ENCODE measurements at places on chromosomes 2 and 18. TPM values are rescaled to one million over a fixed set of nuclear protein-coding genes. Genes with fewer than 3 reads are reported as not detected.
A peak's percentile ranks its signal among the peaks of the same experiment; 100 is the strongest.

Gene HOXD4
- 1.0 TPM for total RNA-seq

DNA sequence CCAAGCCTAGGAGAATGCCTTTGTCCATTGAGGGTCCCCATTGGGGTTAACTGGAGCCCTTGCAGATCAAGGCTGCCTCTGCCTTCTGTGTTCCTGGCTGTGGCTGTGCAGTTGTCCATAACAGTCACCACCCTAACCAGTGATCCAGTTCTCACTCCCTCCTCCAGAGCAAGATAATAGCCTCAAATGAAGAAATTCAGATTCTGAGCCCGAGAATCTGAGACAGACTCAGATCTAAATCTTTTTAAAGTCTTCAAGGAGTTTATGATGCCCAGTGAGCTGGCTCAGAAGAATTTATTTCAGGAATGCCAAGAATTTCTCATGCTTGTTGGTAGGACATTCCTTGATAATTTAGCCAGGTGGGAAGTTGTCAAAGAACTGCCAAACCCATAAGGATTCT is 44.3 kb upstream of the RAB6C start:
- DNase-seq: no peak

DNA sequence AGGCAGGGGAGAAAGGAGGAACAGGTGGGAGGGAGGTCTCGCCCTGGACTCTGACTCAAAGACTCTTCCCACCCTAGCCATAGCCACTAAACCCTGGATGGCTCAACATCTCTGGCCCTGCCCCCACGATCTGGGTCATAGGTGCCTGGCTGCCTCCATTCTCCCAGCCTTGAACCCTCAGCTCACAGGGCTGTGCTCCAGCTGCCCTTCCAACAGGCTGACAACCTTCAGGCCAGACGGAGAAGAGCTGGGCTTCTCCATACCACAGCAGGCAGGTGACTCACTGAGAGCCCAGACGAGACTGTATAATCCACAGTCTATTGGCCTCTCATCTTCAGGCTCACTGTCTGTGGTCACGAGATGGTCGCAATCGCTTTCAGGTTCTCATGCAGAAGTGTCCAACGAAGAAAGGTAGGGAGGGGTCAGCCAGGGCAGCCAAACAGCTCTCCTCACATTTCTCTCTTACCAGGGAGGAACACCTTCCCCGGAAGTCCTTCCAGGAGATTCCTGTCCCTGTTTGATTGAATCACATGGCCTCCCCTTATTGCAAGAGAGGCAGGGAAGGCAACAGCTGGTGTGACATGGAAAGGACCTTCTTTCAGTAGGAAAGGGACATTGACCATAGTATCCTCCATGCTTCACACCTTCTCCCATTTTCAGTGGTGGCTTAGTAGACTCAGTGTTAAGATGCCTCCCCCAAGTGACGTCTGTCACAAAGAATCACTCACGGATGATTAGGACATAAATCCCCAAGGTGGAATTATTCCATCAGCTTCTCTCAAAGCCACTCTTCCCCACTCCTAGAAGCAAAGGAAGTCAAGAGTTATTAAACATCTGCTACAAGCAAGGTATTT is 100.1 kb downstream of the MRO start:
- DNase-seq: no peak

Gene TACR1
- total RNA-seq: 0.83 TPM

Gene GALNT14
- 7.6 TPM for total RNA-seq

Gene FIGN
- total RNA-seq: 5.9 TPM

DNA sequence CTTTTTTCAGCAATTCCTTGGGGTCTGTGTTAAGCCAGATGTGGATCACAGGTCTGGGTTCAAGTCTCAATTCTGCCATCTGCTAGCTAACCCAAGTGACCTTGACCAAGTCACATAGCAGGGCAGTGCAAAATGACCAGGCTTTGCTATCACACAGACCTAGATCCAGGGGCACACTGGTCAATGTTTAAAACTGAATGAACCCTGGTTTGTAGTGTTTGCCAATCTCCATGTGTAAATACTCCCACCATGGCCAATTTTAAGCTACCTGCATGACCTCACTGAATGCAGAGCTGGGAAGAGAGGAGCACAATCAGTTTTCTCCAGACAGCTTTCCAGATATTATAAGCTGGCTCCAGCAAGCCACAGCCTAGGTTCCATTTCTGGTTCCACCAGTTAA is 142.9 kb downstream of the CHST9 start:
- no peak for DNase-seq

- no peak for DNase-seq
Measured at GRCh38 chr18:47115205-47115604, 35.1 kb downstream of the HDHD2 start.

DNA sequence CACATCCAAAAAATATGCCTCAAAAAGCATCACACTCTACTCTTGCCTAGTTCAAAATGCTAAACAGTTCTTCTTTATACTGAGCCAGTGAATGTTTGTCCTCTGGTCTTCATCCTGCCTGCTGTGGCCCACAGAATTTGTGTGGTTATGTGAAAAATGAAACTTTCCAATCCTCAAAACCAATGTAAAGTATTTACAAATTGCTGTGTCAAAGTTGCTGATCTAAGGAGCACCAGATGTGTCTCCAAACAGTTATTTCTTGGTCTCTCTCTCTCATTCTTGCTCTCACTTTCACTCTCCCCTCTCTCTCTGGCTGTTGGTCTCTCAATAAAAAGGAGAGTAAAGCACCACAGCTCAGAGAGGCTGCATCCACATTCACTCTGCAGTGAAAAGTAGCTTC is 23.0 kb downstream of the EPHA4 start:
- no peak for DNase-seq

GRCh38 chr2:86105969-86106945 is at the start of gene PTCD3:
Gene PTCD3 (plus strand): TSS chr2:86106235. CDS start chr2:86106248, 13 bp downstream.
- peak; percentile 95 for DNase-seq

Gene AGPS
- 34.5 TPM for total RNA-seq

- DNase-seq: no peak
Measured at GRCh38 chr18:49704334-49704733, 109.0 kb downstream of the ACAA2 start.

- no peak for DNase-seq
Measured at GRCh38 chr2:100842241-100842922, 22.4 kb downstream of the NPAS2 start.

DNA sequence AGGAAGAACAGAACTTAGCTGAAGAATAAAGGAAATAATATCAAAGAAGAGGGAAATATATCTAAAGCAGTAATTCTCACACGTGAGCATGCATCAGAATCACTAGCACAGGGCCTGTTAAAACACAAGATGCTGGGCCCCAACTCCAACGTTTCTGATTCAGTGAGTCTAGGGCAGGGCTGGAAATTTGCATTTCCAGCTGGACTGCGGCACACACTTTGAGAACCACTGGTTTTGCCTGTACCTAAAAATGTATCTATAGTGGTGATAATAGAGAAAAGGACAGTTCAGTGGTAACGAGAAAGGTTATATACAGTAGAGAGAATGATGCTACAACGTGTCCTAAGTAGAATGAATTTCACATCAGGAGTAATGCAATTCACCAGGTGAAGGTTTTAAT is 11.2 kb downstream of the REV1 start:
- DNase-seq: no peak

- DNase-seq: no peak
Measured at GRCh38 chr2:149579972-149580882, 7.3 kb downstream of the MMADHC start.

Gene FAM110C
- total RNA-seq: 41.8 TPM

- no peak for DNase-seq
Measured at GRCh38 chr2:147945660-147946059, 74.9 kb downstream of the ORC4 start.

- DNase-seq: no peak
Measured at GRCh38 chr18:34540897-34541296, 169.2 kb upstream of the DTNA start.

DNA sequence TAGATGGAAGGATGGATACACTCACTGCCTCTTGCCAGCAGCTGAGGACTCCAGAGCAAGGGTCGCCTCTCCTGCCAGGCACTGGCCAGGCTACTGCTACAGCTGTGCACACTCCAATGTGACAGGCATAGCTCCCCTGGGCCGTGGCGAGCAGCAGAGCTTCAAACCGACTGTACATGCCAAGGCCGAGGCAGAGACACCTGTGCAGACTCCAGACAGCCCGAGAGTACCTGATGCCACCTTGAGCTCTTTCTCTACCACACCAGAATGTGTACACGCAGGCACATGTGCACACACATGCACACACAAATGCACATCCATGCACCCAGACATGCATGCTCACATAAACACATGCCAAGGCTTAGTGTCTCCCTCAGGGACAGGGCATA is 508.3 kb upstream of the MYT1L start:
- no peak for DNase-seq

DNA sequence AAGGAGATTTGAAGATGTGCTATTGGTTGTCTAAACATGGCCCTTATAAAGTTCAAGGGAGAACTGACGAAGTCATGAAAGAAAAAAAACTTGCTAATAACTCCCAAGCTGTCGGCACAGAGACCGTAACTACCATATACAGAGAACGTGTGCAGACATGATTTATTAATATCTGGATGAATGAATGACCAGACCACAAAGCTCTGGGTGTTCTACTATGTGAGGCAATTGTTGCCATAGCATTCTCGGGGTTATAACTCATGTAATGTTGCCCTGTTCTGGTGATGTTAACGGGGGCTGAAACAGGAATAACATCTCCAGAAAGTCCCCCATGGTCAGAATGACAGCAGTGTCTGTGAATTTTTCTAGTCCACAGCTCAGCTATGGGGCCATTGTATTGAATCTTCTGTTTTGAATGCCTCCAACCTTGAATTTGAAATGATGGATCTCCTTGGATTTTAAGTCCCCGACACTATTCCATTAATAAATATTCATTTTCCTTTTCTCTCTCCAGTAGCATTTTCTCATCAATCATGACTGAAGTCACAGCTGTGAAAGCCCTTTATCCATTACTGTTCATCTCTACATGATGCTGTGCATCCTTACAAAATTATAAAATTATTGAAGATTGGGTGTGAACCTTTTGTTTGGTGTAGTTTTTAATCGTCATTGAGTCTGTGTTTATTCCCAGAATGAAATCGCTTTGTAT is 483.4 kb upstream of the KLHL29 start:
- no peak for DNase-seq

DNA sequence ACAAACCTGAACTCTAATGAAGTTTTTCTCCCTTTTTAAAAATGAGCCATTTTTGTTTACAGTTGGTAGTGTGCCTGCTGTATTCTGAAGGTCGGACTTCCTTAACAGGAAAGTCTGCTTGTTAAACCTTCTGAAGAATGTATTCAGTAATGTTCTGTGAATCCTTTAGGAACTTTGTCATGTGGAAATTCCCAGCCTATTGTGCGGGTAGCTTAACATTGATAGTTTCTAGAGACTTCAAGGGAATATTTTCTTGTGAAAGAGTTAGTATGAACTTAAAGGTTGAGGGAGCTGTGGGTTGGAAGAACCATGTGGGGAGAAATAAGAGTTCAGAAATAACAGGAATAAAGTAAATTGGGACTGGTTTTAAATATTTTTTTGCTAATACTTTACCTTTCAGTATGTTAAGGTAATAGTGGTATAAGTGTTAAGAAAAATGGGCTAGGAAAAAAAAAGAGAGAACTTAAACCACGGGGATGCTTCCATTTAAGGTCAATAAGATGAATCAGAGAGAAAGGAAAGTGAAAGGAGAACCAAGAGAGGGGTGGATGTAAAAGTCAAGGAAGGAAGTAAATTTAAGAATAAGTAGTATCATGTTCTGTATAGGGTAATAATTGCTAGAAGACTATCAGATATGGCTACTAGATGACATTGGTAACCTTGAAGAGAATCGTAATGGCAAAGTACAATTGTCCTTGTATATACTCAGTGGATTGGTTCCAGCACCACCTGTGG is 90.5 kb downstream of the PMS1 start:
- DNase-seq: no peak

GRCh38 chr2:240462707-240463273 is 27.3 kb downstream of the GPC1 start:
- DNase-seq: no peak

Gene THSD7B
- total RNA-seq: 0.75 TPM

- DNase-seq: no peak
Measured at GRCh38 chr2:188130317-188130716, 161.4 kb upstream of the GULP1 start.

- DNase-seq: peak; percentile 17
Measured at GRCh38 chr18:74836296-74837139, 238.8 kb downstream of the ZNF407 start.

All from mucosa of gallbladder (tissue), 1 donor.